ENCODE measurements at places on chromosomes 6 and 20.

- no peak for DNase-seq
These were observed 51.5 kb upstream of the MTHFD1L start for GRCh38 chr6:150813993-150814359.

DNA sequence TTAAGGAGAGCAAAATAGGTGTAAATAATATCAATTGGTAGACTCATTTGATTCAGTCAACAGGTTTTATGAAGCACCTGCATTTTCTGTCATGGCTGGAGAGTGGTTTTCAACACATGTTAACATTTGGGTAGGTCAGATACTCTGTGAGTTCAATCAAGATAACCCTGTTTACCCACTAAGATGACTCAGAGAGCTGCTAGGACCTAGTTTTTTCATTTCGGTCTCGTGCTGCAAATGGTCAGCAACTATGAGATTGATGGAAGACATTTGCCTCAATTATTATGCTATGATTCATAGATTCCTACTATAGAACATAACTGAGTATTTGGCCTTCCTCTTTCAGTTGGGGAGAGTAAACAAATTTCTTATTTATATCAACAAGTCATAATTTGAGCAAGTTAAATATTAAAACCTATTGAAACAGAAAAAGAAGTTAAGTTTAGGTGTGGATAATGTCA lies 391.4 kb upstream of the CITED2 start:
- no peak for DNase-seq

DNA sequence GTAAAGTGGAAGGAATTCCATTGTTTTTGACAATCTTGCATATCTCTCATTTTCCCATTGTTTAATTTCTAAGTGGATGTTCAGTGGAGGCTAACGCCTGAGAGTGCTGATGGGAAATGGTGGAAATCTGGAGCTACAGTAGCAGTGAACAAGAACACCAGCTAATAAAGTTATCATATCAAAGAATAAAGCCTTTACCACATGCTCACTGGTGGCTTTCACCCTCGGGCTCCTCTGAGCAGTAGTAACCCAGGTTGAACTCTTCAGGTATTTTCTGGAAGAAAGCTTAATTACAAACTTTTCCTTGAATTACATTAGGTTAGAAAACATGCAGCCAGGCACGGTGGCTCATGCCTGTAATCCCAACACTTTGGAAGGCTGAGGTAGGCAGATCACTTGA lies 10.4 kb upstream of the ACAT2 start:
- no peak for DNase-seq

DNA sequence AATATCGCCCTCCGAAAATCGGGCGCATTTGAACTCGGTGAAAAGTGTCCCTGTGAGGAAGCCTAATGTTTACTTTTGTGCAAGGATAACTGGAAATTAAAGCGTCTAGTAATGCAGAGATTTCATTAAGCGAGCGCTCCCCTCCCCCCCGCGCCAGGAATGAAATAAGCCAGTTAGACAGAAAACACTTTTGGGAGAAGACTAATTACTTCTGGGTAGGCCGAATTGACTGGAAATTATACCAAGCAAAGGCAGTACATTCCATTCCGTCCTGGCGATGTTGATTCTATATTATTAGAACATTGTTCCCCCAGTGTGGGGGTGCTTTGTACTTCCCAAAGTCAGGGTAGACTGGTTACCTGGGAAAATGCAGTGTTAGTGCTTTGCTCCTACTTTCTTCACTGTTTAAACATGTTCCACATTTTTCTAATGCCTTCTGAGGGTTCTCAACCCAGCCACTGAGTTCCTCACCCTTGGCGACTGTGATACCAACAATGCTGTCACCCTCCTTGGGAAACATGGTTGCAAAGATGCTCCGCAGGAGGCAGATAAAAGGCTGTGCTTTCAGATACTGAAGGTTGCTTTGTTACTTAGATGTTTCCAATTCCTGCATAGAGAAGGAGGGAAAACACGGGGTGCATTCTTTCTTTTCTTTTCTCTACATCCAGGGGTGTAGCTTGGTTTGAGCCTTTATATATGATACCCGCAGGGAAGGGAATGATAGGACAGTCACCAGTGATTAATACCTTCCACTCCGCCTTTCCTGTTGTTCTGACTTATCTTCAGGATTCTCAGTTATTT lies 2.6 kb downstream of the GJA1 start:
- DNase-seq: no peak

- no peak for DNase-seq
These were observed 45.8 kb upstream of the PIM1 start for GRCh38 chr6:37123957-37124729.

GRCh38 chr6:47377971-47378370 lies 68.3 kb upstream of the TNFRSF21 start:
- DNase-seq: no peak

DNA sequence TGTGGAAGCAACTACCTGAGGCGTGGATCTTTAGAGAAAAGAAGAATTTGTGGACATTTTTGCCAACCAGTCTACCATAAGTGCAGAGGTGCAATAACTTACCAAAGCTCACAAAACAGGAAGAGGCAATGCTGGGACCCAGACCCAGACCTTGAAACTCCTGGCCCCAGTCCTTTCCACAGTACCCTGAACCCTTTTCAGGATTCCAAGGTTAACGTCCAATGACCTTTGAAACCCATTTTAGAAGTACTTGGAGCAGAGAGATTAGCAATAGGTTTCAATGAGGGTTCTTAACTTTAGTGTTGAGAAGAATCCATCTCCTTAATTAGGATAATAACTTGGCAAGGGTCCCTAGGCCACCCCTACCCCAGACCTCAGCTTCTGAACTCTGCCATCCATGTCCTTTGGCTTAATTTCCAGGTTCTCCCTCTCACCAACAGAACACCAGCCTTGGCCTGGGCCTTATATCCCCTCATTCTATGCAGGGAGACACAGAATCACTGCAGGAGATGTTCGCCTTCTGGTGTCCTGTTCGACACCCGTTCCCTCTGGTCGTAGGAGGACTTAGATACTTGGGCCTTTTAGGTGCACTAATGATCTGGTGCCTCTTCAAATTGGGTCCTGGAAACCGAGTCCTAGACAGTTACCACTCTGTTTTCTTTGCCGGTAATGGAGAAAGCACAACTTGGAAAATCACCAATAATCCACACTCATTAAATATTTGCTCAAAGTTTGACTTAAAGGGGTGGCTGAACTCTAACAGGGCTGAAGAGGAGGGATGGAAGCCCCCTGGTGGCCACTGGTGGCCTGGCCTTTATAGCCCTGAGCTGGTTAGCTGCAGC lies 40.6 kb downstream of the ISM1 start:
- peak; percentile 12 for DNase-seq

GRCh38 chr20:51121901-51122412 lies 99.0 kb upstream of the KCNG1 start:
- peak; percentile 10 for DNase-seq

- no peak for DNase-seq
These were observed 147.6 kb upstream of the FAM83B start for GRCh38 chr6:54698974-54699373.

GRCh38 chr6:145836170-145836569 lies 21.6 kb upstream of the FBXO30 start:
- DNase-seq: no peak

DNA sequence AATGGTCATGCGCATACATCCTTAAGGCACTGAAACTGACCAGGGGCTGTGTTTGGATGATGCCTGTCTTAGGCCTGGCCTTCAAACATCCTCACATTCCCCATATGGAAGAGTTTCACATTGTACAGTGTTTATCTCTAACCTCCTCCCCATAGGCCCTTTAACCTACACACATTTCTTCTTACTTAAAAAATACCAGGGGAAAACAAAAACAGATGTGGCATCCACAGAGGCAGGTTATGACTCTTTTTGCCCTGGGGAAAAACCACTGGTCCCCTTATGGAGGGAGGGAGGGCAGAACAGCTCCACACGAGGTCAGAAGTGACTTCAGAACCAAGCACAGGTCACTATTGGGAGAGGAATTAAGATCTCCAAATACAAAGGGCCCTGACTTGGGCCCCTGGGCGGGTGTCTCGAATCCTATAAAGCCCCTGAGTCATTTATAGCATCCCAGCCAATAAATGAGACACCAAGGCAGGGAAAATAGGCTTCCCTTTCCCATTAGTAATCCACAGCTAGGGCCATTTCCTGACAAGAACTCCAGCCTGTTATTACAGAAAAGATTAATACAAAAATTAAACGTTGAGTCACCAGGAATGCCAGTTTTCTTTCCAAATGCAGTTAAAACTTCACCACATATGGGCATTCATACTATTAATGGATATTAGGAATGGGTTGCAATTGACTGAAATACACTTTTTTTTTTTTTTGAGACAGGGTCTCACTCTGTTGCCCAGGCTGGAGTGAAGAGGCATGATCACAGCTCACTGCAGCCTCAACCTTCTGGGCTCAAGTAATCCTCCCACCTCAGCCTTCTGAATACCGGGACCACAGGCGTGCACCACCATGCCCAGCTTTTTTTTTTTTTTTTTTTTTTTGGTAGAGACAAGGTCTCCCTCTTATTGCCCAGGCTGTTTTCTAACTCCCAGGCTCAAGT lies 107.2 kb downstream of the ATP9A start:
- peak; percentile 90 for DNase-seq

DNA sequence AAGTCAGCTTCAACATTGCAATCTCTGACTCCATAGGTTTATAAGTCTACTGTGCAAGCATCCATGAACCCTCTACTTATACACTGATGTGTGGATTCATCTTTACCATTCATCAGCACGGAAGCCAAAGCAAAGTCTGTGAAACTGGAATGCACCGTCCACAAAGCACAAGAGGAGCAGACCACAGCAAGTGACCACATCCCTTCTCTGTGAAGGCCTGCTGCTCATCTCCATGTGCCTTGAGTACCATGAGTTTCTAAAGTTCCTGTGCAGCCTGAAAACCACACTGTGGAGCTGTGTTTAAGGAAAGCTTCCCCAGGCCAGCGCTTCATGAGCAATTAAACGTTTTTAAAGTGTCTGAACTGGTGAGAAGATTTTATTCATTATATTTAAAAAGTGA lies 20.0 kb downstream of the GABRR1 start:
- no peak for DNase-seq

- no peak for DNase-seq
These were observed 108.9 kb downstream of the MAP3K5 start for GRCh38 chr6:136683209-136683941.

DNA sequence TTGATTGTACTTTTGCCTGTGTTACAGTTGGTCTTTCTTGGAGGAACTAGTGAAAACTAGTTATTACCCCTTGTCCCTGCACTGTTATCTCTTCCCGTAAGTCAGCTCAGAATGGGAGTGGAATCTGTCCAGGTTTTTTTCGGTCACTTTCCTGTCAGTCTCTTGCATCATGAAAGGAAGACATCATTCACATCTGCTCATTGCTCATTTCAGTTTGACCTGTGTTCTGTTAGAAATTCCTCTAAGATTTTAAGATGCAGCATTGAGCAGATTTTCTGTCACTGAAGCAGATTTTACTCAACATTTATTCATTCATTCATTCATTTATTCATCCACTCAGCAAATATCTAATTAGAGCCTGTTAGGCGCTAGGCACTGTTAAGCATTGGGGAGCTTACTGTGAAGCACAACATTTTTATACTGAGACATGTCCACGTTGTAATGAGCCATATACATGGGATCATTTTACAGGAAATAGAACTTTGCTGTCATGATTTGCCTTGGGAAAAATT lies 33.1 kb upstream of the HINT3 start:
- no peak for DNase-seq

DNA sequence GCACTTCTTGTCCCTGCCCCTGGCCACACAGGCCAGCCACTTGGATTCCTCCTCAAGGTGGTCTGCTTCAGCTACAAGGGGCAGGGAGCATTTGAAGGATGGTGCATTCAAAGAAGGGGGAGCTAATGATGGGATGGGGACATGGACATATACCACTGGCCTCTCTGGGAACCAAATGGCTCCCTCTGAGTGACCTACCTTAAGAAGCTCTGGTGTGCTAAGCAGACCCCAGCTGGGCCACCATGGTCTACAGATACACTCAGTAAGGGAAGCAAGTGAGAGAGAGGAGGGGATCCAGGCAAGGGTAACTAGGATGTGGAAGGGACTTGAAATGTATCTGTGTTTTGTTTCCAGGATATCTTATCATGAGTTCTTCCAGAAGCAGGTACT lies 62.4 kb downstream of the TTI1 start:
- no peak for DNase-seq

DNA sequence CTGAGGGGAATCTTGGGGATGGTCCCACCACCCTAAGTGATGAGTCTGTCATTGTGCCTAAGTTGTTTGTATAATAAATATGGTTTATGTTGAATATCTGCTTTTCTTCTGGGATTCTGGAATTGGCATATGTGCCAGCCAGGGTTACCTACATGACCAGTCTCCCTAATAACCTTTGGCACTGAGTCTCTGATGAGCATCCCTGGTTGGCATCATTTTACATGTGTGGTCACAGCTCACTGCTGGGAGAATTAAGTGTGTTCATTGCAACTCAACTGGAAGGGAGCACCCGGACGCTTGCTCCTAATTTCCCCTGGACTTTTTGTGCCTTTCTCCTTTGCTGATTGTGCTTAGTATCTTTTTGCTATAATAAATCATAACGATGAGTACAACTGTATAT lies 8.1 kb downstream of the SMAP1 start:
- no peak for DNase-seq

GRCh38 chr6:5486214-5486613 lies 224.9 kb downstream of the FARS2 start:
- DNase-seq: no peak

DNA sequence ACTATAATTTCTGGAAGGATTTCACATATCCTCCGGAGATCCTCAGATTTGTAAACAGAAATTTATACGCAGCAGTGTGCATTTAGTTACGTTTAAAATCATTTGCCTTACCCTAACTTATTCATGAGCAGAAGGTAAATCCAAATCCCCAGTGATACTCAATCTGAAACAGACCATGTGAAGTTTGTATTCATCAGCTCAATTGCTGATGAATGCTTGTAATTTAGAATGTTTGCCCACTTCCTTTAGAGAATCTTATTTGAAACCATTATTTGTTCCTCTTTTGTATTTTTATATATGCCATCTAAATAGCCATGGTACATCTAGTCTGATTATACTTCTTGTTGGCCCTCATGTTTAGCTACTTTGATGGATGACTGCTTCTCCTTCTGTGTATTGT lies 15.4 kb downstream of the TAAR1 start:
- DNase-seq: no peak

- peak; percentile 77 for DNase-seq
These were observed 34.4 kb downstream of the DSE start for GRCh38 chr6:116405138-116405537.

GRCh38 chr6:157265635-157266034 lies 57.7 kb downstream of the TMEM242 start:
- no peak for DNase-seq

DNA sequence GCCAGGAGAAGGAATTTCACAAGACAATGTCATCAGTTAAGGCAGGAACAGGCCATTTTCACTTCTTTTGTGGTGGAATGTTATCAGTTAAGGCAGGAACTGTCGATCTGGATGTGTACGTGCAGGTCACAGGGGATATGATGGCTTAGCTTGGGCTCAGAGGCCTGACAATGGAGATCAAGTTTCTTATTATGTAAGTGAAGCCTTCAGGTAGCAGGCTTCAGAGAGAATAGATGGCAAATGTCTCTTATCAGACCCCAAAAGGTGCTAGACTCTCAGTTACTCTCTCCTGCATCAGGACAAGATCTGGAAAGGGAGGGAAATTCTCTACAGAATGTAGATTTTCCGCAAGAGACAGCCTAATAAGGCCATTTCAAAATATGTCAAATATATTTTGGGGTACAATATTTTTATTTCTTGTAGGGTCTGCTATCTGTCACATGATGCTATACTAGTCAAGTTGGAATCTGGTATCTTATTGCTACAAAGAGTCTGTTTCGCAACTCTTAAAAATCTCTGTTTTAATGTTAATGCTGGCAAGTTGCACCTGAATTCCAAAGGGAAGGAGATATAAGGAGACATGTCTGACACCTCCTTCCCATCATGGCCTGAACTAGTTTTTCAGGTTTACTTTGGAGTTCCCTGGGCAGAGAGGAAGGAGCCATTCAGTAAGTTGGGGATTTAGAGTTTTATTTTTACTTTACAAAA lies 48.8 kb downstream of the TRDN start:
- DNase-seq: no peak

All from fibroblast of skin of left biceps (primary cell).